B cell (primary cell): ENCODE measurements at places on chromosomes 1 and 21. TPM values are rescaled to one million over a fixed set of nuclear protein-coding genes. Genes with fewer than 3 reads are reported as not detected.

ANGPTL1 gene
- total RNA-seq: not detected in 2 replicates

GRCh38 chr1:7490576-7490975 lies 280.5 kb upstream of the VAMP3 start:
- DNase-seq: no peak

- no peak for DNase-seq
These were observed 79.0 kb upstream of the CAPZB start for GRCh38 chr1:19564366-19564765.

C1orf94 gene
- not detected in 2 replicates for total RNA-seq

CCDC181 gene
- not detected in 2 replicates for total RNA-seq

GRCh38 chr1:81915937-81916336 lies 115.2 kb downstream of the ADGRL2 start:
- no peak for DNase-seq

CBS gene
- 0.44 and 2.0 TPM in 2 replicates for total RNA-seq

ZNF683 gene
- 0.67 TPM in 1 of 2 replicates, not detected in the other for total RNA-seq

GRCh38 chr1:39799770-39800470 lies 11.3 kb upstream of the BMP8B start:
- DNase-seq: peak; percentile 74

LYSMD1 gene
- total RNA-seq: 5.8 TPM in 2 replicates

DIPK1A gene
- 20.1 and 22.7 TPM in 2 replicates for total RNA-seq

GREM2 gene
- total RNA-seq: not detected in 2 replicates

SLC30A2 gene
- not detected in 2 replicates for total RNA-seq

DNA sequence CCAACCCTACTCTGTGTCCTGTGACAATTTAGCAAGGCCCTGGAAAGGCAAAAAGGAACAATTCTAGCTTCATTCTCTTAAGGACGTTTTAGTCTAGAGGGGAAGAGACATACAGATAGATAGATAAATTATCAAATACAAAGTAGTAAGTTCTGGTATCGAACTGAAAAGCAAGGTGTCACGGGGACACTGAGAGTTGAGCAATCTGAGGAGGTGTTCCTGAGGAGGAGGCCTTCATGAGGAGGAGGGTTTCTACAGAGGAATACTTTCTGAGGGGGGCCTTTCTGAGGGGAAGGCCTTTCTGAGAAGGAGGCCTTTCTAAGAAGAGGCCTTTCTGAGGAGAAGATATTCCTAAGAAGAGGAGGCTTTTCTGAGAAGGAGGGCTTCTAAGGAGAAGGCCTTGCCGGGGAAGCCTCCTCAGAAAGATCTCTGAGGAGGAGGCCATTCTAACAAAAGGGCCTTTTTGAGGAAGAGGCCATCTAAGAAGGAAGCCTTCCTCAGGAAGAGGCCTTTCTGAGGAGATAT lies 155.9 kb upstream of the COA6 start:
- DNase-seq: no peak

LENEP gene
- total RNA-seq: 1.7 and 2.0 TPM in 2 replicates

KRTAP12-2 gene
- not detected in 2 replicates for total RNA-seq

DNA sequence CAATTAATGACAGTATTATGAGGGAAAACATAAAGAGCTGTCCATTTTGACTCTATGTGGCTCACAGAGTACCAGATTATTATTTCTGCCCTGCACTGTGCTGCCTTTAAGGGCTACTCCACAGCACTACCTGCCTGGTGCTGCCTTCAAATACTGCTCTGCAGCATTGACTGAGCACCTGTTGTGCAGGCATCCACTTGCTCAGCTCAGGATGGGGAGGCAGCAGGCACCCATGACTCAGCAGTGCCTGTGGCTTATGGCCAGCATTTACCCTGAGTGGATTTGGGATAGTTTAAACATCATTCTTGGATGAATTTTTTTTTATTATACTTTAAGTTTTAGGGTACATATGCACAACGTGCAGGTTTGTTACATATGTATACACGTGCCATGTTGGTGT lies 953 bp upstream of the KPRP start:
- no peak for DNase-seq

SIK1 gene
- total RNA-seq: 81.1 and 97.7 TPM in 2 replicates

DNA sequence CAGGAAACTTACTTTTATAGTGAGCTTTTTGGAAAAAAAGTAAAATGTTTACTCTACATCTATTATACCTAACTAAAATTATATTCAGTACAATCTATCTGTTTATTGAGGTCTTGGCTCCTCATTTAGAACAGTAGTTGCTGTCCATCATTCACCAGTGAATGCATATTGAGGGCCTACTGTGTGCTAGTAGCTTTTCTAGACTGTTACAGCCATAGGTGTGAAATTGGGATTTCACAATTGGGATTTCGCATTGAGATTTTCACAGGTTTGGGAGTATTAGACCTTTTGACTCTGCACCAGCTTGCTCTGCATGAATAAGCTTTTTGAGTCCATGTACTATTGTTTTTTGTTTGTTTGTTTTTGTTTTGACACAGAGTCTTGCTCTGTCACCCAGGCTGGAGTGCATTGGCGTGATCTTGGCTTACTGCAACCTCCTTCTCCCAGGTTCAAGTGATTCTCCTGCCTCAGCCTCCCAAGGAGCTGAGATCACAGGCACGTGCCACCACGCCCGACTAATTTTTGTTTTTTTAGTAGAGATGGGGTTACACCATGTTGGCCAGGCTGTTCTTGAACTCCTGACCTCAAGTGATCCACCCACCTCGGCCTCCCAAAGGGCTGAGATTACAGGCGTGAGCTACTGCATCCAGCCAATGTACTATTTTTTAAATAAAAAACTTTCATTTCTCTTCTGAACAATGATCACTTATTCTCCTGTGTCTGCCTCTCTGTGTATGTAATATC lies 47.2 kb upstream of the ERRFI1 start:
- no peak for DNase-seq

- DNase-seq: peak; percentile 45
These were observed 202.0 kb downstream of the USH2A start for GRCh38 chr1:216221260-216221700.

GRCh38 chr21:46055863-46056281 lies 42.0 kb upstream of the COL6A2 start:
- no peak for DNase-seq

NID1 gene
- total RNA-seq: not detected in 2 replicates

TAS1R1 gene
- not detected in 2 replicates for total RNA-seq

DNA sequence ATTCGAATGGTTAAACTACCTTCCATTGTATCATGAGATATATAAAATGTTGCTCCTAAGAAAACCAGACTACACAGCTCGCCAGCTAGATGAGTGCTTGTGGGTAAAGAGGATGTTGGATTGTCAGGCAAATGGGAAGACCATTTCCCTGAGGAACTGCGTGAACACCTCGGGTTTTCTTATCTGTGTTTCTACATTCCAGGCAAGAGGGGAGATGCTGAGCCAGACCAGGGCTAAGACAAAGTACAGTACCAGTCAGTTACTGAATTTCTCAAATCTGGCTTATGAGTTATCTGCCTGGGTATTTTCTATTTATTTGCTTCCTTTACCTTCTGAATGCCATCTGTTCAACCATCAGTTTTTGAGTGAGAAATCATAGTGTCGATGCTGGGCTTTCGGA lies 170.8 kb downstream of the PLA2G4A start:
- no peak for DNase-seq

- no peak for DNase-seq
These were observed 5.2 kb upstream of the ARID1A start for GRCh38 chr1:26690576-26691031.

PPFIA4 gene
- total RNA-seq: 0.62 and 0.75 TPM in 2 replicates

- no peak for DNase-seq
These were observed 89.1 kb upstream of the KCNK2 start for GRCh38 chr1:214993419-214993818.

DNA sequence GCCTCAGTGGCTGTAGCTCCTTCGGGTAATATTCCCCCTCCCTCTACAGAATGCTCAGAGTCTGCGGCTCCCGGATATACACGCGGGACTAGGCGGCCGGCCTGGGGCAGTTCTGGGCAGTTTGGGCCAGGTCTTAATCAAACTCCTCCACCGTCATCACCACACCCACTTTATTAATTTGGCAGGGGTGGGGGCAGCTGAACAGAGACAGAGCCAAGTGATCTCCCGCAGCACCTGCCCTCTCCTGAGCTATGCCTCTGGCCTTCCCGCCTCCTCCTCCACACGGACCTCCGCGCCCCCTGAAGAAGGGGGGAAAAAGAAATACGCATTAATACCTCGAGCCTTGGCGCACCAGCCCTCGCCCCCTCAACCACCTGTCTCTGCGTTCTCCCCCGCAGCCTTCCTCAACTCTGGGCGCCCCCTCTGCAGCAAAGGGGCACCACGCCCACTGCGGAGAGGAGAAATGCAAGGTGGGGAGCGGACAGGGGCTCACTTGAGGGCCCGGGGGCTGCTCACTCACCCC lies 42.6 kb downstream of the CD34 start:
- DNase-seq: no peak

COL24A1 gene
- not detected in 2 replicates for total RNA-seq

- DNase-seq: no peak
These were observed 552.8 kb upstream of the NR5A2 start for GRCh38 chr1:199474738-199475137.

BARHL2 gene
- not detected in 2 replicates for total RNA-seq

- DNase-seq: no peak
These were observed 57.1 kb upstream of the PLPPR4 start for GRCh38 chr1:99207216-99207615.

DNA sequence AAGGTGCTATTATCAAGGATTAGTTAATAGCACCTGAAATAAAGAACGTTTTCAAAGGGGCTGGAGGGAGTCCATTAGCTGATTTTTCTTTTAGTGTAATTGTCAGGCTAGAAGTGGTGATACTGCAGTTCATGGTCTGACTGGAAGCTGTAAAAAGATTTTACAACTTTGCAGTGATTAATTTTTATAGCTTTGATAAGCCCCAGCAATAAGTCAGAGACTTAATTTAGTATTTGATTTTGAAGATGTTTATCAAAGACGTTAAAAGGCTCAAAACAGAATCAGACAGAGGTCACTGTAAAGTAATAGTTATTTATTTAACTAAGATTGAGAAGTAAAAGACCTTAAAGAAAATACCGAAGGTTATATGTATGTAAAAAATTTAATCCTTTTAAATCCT lies 165.5 kb upstream of the FMN2 start:
- no peak for DNase-seq

GRCh38 chr21:42490720-42491119 lies 5.3 kb downstream of the RSPH1 start:
- no peak for DNase-seq

MYCL gene
- 0.49 and 0.62 TPM in 2 replicates for total RNA-seq

DNA sequence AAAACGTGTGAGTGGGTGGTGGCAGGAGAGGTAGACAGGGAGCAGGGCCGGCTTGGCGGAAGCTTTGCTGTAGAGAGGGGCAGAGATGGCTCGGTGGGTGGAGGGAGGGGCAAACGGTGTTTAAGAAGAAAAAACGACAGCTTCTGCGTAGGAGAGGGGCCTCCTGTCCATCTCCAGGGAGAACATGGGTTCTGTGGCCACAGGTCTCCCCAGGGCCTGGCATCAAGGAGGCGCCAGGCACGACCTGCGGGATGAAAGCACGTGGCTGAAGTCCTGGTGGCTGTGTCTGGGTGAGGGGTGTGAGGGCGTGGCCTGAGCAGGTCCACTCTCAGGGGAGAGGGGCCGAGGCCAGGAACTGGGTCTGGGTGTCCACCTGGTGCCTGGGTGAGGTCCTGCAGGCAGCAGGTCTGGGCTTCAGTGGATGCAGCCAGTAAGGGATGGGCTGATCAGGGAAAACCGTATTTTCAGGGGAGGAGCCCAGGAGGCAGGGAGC lies 940 bp upstream of the PRKCZ start:
- peak; percentile 61 for DNase-seq

DNA sequence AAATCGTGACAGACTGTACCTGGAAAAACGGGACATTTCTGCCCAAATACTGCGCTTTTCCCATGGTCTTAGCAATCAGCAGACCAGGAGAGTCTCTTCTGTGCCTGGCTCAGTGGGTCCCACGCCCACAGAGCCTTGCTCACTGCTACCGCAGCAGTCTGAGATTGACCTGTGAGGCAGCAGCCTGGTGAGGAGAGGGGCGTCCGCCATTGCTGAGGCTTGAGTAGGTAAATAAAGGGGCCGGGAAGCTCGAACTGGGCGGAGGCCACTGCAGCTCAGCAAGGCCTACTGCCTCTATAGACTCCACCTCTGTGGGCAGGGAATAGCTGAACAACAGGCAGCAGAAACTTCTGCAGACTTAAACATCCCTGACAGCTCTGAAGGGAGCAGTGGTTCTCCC lies 203.1 kb downstream of the DENND1B start:
- DNase-seq: no peak

DNA sequence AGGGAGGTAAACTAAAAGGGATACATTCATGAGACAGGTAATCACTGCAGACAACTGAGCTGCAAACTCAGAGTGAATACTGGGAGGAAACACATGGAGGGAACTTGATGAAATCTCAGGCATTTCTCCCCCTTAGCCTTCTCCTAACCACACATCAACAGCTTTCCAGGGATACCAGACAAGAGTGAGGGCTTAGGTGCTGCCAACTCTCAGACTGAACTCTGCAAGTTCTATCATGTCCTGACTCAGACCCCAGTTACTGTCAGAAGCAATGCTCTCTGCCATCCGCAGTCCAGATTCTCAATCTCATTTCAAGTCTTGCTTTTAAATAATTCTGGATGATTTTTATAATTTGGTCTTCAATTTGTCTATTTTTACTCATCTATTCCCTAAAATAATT lies 267.3 kb downstream of the LTN1 start:
- no peak for DNase-seq

GRCh38 chr21:44511219-44511937 lies 28.6 kb downstream of the KRTAP10-1 start:
- no peak for DNase-seq

CDA gene
- total RNA-seq: not detected in 2 replicates

CCDC17 gene
- total RNA-seq: 8.2 and 9.1 TPM in 2 replicates

DNA sequence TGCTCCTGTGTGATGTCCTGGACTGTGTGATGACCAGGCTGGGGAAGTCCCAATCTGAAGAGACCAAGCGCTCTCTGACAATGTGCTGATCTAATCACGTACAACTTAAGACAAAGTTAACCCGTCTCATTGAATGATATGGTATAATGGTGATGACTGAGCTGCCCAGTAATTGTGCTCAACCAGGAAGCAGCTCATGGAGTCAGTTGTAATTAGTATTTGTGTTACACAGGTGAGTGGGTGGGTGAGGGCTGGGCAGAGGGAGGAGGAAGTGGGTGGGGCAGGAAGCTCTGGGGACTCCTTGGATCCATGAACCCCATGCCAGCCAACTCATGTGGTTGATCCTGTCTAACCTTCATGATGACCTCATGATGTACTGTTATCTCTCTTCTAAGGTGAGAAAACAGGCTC lies 8.7 kb upstream of the ECE1 start:
- DNase-seq: no peak

GRCh38 chr1:235725434-235725833 lies 75.8 kb upstream of the GNG4 start:
- no peak for DNase-seq

LCE3D gene
- total RNA-seq: not detected in 2 replicates

DNA sequence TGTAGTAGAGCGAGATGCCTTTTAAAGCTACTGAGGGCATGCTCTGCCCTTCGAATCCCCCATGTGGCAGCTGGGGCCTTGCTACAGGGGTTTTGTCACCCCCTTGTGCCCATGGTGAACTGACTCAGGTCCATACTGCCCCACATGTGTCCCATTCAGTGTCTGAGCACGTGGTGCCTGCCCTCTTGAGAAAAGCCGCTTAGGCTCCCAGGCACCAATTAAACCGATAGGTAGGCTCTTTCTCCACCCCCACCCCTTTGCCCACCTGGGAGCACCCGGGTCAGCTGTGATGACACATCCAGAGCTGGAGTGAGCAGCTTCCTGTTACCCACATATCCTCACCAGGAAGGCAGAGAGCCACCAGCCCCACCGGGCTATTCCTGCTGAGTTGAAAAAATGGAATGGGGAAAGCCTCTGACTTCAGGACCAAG lies 30.5 kb downstream of the TMCC2 start:
- no peak for DNase-seq

CRP gene
- total RNA-seq: not detected in 2 replicates

GRCh38 chr1:94606471-94606870 lies 64.9 kb upstream of the F3 start:
- DNase-seq: no peak
